Activated CD4-positive, alpha-beta memory T cell treated with anti-CD3 and anti-CD28 coated beads, Interleukin-2, amount 10 ng/mL, durations not matched to agents 7 days and 5 days (primary cell): ENCODE measurements at places on chromosomes 2 and 18. TPM values are rescaled to one million over a fixed set of nuclear protein-coding genes. Genes with fewer than 3 reads are reported as not detected.

DNA sequence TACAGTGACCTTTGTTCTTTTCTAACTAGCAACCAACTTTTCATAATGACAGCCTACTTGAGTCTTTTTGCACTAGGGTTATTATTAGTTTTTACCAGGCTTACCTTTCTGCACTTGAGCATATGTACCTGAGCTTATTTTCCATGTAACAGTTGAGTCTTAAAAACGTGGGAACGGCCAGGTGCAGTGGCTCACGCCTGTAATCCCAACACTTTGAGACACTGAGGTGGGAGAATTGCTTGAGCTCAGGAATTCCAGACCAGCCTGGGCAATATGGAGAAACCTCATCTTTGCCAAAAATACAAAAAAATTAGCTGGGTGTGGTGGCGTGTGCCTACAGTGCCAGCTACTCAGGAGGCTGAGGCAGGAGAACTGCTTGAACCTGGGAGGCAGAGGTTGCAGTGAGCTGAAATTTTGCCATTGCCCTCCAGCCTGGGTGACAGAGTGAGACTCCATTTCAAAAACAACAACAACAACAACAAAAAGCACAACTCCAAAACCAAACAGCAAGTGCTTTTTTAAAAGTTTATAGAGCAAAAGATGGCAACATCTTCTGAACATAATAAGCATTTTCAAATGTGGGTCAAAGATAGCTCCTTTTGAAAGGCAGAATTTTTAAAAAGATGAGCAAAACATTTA lies 57.1 kb upstream of the CD28 start:
- no peak for DNase-seq

DNA sequence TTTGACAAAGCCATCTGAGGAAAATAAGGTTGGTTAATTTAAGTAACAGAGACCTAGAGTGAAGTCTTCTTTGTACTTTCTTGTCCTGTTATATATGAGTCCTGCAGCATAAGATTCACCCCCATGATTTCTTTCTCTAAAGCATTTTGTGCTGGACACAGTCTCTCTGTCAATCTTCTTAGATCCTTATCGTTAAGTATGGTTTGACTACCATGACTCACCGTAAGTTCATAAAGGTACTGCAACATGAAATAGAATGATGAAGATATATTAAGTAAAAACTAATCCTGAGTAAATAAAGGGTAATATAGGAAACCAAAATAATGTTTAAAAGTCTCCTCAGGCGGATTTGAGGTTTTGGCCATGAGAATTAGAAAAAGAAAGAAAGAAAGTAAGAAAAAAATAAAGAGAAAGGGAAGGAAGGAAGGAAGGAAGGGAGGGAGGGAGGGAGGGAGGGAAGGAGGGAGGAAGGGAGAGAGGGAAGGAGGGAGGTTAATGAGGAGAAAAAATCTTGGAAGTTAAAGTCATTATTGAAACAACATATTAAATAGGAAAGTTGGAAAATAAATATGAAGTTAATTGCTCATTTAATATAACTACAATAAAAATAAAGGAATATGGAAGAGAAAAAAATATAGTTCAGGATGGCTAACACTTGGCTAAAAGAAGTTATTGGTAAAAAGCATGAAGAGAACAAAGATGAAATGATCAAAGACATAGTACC lies 980.3 kb upstream of the CDH2 start:
- DNase-seq = no peak

The BMP10 gene
- not detected for total RNA-seq

- peak; percentile 39 for DNase-seq
Observed at GRCh38 chr2:105795575-105795934, 50.8 kb downstream of the NCK2 start.

The SP100 gene
- 351 TPM for total RNA-seq
